ENCODE measurements at places on chromosomes 3 and 15.

GRCh38 chr3:164186095-164186494, 892.2 kb downstream of the SI start:
- DNase-seq, result no peak

DNA sequence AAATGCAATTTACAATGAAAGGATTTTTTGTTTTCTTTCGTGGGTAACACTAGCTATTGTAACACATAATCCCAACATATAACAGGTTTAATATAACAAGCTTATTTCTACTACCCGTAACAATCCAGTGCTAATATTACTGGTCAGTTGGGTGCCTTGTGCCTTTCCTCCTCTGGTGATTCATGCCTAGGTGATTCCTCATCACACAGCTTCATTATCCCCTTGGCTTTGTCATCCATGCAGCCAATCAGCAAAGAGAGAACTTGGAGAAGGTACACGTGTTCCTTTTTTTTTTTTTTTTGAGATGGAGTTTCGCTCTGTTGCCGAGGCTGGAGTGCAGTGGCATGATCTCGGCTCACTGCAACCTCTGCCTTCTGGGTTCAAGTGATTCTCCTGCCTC, 30.7 kb downstream of the CHST14 start:
- no peak for DNase-seq

GRCh38 chr3:123098426-123099330, 31.9 kb downstream of the PDIA5 start:
- no peak for DNase-seq

GRCh38 chr15:78455749-78456148, 17.7 kb downstream of the IREB2 start:
- peak; percentile 82 for DNase-seq

DNA sequence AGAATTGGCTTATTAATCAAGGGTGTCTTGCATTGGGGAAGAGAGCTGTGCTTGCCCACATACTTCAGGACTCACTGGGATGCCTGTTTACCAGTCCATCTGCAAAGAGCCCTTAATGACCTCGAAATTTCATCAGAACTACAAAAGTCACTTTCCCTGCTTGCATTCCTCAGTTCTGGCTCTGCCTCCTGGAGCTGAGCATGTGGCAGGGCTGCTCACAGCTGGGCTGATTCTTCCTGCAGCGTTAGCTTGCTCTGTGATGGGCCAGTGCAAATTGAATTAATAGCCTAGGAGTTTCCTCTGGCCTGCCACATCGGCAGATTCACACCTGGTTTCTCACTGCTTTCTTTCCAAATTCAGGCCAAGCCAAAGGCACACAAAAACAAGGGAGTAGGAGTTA, 108.9 kb downstream of the DUT start:
- DNase-seq, result no peak

- no peak for DNase-seq
These were observed 9.7 kb upstream of the SCAANT1 start for GRCh38 chr3:63921741-63922482.

- no peak for DNase-seq
These were observed 86.5 kb downstream of the ST6GAL1 start for GRCh38 chr3:187016639-187017345.

GRCh38 chr15:28890711-28891495, 5.1 kb downstream of the APBA2 start:
- DNase-seq, result no peak

GRCh38 chr15:62338497-62338896, 173.4 kb upstream of the C2CD4B start:
- DNase-seq, result no peak

DNA sequence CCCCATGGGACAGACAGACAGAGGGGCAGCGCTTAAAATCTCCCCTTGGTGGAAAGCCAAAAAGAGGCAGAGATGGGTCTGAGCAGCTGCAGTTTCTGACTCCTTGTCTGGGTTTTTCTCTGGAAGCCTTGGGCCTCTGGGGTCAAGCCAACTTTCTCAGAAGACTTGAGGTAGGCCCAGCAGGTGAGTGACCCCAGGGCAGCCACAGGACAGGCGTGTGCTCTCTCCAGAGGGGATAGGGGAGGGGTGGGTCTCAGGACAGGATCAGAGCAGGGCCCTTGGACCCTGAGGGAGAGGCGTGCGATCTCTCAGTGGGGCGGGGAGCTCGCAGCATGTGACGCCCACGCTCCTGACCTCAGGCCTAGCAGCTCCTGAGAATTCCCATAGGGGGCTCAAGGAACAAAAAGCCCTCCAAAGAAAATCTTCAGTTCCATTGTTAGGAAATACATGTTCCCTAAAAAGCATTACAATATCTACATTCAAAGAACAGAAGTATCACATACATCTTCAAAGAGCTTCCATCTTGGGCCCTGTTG, 34.6 kb upstream of the DUSP7 start:
- no peak for DNase-seq

DNA sequence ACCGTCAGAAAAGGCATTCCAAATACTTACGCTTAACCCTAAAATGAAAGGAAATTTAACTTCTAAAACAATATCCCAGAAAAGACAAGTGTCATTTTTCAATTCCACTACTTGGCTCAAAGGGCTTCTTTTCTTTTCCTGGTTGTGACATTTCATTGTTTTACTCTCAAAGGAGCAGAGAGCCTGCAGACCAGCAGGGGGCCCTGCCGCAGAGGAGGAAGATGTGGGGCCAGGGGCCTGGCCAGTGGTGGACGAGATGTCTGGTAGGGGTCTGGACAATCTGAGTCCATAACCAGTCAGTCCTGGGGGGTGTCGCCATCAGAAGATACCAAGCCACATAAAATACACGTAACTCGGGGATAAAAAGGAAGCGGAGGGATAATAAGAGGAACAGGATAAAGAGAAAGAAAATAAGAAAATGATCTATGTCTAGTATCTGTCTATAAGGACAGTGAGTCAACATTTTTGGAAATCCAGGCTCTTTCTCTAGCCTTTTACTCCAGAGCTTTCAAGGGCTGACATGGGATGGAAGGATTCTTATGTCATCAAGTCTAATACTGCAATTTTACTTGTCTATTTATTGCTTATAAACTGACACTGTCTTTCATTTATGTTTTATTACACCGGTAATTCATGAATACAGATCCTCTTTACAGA, 54.2 kb upstream of the ARHGEF3 start:
- no peak for DNase-seq

DNA sequence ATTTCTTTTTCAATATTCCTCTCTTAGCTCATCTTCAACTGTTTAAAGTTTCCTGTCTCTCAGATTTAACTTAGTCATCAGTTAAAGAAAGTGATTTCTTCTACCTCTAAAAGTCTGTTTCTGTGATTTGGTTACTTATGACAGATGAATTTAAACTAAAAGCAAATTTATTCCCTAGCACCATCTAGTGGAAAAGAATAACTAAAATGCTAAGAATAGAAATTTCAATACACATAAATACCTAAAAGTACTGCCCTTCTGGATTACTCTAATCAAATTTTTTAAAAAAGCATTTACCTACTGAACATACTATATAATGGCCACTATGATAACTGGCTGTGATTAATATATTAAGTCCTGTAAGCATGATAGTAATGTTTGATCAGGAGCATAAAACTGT, 14.0 kb upstream of the ZCWPW2 start:
- DNase-seq, result no peak

GRCh38 chr3:123432832-123433523, 15.9 kb downstream of the ADCY5 start:
- DNase-seq, result no peak

- DNase-seq, result no peak
These were observed 17.4 kb downstream of the SMAD6 start for GRCh38 chr15:66719471-66719870.

GRCh38 chr3:45079715-45080114, 53.6 kb downstream of the CLEC3B start:
- no peak for DNase-seq

DNA sequence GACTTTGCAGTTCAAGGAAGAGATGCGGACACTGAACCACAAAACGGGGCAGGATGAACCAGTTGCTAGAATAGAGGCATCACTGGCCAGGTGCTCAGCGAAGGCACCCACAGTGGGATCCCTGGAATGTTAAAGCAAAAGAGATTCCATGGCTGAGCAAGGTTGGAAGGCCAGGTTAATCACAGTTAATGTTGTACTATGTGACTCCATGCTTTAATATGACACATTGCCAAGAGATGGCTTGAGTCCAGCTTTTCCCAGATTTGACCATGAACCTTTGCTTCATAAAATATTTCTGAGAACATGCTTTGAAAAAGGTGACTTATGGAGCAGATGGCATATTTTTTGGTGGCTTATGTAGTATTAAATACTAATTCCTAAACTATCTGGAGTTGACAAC, 76.2 kb upstream of the CMTM7 start:
- no peak for DNase-seq

DNA sequence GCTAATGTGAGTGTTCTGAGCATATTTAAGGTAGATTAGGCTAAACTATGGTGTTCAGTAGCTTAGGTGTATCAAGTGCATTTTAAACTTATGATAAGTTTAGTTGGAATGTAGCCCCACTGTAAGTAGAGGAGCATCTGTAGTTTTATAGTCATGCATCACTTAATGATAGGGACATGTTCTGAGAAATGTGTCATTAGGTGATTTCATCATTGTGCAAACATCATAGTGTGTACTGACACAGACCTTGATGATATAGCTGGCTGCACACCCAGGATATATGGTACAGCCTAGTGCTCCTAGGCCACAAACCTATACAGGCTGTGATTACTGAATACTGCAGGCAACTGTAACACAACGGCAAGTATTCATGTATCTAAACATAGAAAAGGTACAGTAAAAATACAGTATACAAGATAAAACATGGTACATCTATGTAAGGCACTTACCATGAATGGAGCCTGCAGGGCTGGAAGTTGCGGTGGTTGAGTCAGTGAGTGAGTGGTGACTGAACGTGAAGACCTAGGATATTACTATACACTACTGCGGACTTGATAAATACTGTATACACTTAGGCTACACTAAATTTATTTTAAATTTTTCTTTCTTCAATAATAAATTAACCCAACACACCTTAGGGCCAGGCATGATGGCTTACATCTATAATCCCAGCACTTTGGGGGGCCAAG, 17.9 kb downstream of the DNAH1 start:
- DNase-seq, result no peak

- DNase-seq, result no peak
These were observed 15.6 kb upstream of the FAM98B start for GRCh38 chr15:38438031-38438986.

DNA sequence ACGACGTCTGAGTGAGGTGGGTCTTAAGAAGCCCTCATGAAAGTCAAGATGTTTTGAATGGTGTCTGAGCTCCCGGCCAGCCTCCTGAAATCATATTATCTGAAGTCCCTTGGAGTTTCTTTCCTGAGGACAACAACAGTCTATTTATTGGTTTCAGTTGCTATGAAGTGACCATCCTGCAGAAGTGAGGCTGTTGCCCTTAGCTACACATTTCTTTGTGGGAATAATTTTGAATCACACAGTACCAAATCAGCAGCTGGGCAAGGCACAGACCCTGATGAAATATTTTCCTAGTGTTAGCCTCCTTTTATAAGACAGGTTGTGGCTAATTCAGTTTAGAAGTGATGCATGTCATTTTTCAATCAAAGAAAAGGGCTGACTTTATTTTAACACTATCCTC, 220.7 kb upstream of the AZI2 start:
- no peak for DNase-seq

- DNase-seq, result no peak
These were observed 384.0 kb upstream of the TPM1 start for GRCh38 chr15:62658498-62658897.

DNA sequence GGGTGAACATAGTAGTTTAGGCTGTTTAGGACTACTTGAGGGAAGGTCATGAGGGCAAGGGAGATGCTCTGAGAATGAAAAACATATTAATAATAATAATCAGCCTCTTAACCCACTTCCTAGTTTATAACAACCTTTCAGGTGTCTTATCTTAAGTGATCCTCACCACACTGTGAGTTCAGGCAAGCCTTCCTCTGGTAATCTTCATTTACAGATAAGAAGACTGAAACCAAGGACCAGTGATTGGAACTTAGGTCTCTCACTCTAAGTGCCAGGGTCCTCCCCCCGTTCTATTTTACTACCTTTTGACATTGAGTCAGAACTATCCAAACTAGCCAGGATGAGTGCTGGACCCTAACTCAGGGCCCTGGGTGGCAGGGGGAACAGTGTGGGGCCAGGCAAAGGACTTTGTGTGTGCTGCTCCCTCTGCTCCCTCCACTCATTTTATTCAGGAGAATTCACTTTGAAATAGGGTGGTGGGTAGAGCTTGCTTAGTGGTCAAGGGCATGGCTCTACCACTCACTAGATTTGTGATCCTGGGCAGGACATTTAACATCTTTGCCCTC, 5.7 kb downstream of the NUTM1 start:
- DNase-seq, result no peak

DNA sequence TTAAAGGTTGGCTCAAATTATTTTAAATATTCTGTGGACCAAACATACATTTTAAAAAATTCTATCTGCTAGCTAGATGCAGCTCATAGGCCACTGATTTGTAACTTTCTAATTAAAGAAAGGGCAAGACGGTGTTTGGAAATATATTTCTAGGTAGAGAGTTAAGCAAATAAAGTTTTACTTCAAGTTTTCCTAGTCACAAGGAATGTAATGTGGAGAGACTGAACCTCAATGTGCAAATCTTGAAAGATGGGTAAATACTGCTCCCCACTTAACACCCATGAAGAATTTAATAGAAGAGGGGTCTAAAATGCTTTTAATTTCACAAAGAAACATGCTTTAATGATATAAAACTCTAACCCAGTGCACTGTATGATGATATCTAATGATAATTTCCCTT, 175.2 kb downstream of the TIGIT start:
- DNase-seq, result no peak

DNA sequence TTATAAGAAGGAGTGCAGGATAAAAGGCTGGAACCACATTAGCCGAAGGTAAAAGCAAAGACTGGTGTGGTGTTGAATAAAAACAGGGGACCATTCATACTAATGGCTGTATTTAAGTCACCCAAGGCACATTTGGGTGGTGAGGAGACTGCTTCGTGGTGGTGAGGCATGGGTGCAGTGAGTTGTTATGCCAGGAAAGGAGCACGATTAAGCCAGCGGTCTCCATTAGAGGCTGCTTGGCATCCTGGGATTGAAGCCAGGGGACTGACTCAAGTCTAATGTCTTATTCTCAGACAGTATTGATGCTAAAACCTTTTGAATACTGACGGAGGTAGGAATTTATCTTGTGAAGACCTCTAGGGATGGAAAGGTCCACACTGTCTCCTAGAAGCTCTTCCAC, 21.9 kb downstream of the FEM1B start:
- DNase-seq, result no peak

- no peak for DNase-seq
These were observed 52.5 kb downstream of the TP63 start for GRCh38 chr3:189683546-189684255.

- no peak for DNase-seq
These were observed 102.2 kb upstream of the LPP start for GRCh38 chr3:188051801-188052168.

DNA sequence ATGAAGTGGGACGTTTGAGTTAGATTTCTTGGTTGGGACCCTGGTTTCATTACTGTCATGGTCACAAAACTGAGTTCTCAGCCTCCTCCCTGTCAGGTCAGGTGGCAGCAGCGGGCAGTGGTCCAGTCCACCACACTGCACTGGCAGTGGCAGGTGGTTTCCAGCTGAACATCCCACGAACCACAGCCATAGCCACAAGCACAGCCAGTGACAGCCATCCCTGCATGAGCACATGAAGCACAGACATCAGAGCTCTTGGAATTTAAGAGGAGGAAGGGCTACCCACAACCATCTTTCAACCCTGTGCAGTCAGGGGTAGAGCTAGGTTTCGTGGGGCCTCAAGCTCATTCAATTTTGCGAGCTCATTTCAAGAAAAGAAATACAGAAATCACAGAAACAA, 1.5 kb downstream of the RETNLB start:
- no peak for DNase-seq

- DNase-seq, result peak; percentile 14
These were observed 28.6 kb upstream of the CLSTN2 start for GRCh38 chr3:139906418-139906817.

GRCh38 chr3:63952248-63952594, 40.0 kb upstream of the SCAANT1 start:
- DNase-seq, result no peak
